Left ventricle myocardium inferior (tissue), 1 donor: ENCODE measurements at places on chromosomes 1 and 21.

DNA sequence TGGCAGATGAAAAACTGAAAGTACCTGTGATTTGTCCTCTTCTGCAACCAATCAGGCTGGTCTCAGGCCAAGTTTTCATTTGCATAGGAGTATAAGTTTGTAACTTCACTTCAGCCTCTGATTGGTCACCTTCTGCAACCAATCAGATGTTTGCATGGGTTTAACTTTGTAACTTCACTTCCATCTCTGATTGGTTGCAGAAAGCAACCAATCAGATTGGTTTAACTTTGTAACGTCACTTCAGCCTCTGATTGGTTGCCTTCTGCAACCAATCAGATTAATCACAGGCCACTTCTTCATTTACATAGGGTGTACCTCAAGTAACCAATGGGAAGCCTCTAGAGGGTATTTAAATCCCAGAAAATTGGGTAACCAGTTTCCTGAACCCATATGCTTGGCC is 18.9 kb upstream of the TUT4 start:
- DNase-seq, result no peak

DNA sequence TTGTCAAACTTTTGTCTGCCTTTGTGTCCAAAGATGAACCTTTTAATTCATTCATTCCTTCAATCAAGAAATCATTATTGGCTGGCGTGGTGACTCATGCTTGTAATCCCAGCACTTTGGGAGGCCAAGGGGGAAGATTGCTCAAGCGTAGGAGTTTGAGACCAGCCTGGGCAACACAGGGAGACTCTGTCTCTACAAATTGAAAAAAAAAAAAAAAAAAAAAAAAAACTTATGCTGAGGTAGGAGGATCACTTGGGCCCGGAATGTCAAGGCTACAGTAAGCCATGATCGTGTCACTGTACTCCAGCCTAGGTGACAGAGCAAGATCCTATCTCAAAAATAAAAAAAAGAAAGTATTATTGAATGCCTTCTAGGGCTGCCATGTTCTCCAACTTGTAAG is 51.3 kb upstream of the CXADR start:
- DNase-seq, result no peak

GRCh38 chr1:224454402-224455055 is 19.9 kb upstream of the WDR26 start:
- DNase-seq, result no peak

DNA sequence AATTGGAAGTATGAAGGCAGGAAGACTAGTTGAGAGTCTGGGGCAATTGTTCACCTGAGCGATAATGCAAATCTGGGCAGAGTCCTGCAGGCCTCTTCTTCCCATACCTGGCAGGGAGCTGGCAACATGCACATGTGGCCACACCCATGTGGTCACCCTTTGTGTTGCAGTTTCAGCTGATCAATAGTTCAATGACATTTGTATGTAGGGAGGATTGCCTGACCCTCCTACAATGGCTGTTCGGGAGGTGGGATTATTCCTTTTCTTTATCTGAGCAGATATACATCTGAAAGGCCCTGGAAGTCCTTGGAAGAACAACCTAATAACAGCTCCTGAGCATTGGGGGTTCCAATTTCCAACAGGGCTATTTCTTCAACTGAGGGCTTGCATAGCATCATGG is 15.2 kb upstream of the TRIM45 start:
- no peak for DNase-seq

DNA sequence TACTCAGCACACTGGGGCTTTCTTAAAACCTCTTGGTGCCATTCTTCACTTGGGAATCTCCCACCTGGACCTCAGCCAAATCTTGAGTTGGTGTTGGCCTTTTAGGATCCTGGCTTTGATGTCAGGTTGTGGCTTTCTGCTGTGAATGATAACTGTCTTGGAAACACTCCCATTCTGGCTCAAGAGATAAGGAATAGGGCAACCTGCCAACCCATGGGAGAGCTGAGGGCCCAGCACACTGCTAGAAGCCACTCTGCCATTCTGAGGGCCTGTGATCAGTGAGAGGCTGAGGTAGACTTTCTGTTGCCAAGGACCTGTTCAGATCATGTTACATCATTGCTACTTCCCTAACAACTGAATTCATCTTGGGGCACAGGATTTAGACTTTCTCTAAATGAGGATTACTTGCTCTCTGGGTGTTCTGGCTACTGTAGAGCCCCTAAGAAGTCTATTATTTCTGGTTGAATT is 45.8 kb downstream of the TTC39A start:
- DNase-seq, result no peak

DNA sequence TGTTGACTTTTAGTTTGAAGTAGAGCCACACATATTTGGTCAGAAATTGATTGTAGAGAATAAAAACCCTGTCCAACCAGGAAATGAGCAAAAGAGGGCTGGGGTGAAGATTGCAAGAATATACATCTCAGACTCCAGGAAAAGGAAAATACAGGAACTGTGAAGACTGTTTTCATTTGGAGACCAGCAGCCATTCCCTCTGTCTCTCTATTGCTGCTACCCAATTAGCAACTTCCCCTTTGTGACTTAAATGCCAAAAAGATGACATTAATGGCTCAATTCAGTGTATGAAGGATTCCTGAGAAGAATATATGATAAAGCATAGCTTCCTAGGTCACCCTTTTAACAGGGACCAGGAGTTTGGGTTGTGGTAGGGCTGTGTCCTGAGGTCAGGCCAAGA is 31.6 kb upstream of the CEP350 start:
- DNase-seq, result no peak

DNA sequence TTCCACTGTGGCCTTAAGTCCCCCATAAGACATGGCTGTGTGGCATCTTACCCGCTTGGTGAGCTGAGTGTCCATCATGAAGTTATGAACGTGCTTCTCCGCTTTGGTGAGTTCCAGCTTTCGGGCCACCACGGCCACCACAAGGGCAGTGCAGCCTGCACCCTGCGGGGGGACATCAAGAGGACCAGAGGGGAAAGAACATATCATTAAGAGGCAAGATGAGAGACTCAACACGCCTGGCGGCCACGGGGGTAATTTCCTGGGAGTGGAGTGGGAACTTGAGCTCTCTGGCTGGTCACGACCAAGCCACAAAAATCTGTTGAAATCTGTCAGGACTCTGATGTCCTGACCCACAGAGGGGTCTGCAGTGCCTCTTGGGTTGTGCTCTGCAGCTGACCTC is 117.9 kb upstream of the ADAR start:
- no peak for DNase-seq

DNA sequence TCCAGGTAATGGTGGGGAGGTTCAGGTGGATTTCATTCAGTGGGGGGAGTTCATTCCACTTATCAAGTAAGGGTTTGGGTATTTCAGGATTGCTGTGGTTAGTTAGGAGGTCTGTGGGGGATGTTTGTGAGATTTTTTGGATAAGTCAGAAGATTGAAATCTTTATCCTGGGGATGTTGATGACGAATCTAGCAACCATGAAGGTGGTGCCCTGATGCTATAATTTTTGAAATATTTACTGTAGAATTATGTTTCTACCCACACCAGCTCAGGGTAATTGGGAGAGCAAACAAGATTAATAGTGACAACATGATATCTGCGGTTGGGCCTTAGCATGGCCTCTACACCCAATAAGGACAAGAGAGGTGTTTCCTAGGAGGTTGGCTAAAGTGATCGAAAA is 28.3 kb downstream of the SUCO start:
- no peak for DNase-seq

DNA sequence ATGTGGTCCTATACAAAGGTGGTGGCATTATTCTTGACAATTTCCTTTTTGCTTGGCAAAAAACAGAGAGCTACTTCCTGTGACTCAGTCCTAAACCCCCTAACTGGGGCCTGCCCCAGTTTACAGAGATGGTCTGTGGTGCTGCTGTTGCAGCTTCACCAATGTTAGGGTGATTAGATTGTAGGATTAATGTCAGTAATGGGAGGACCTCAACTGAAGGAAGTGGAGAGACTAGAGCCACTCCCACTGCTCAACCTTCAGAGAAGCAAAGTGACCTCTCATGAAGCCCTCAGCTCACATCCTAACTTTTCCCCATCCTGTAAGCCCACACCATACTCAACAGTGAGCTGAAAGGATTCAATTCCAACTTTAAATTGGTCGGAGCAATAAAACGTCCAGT is 3.6 kb downstream of the S100A6 start:
- no peak for DNase-seq

- no peak for DNase-seq
Measured at GRCh38 chr1:31370021-31370420, 2.9 kb downstream of the FABP3 start.

DNA sequence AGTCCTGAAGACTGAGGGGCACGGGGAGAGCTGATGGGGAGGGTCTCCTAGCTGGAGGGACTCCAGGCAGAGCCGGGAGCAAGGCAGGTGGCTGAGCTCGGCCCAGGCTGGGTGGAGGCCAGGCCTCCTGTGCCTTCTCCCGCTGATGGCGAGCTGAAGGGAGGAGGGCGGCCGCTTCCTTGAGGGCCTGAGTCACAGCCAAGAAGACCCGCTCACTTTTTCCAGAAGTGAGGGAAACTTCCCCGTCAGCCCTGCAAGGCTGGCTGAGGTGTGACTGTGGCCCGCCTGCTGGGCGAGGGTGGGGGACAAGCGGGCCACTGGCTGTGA is 1.7 kb upstream of the VWA1 start:
- no peak for DNase-seq

- no peak for DNase-seq
Measured at GRCh38 chr1:245160741-245161400, 6.1 kb downstream of the KIF26B start.
